ENCODE measurements at places on chromosomes 11 and 22. TPM values are rescaled to one million over a fixed set of nuclear protein-coding genes. Genes with fewer than 3 reads are reported as not detected.
A peak's percentile ranks its signal among the peaks of the same experiment; 100 is the strongest.

The MS4A15 gene
- not detected for total RNA-seq

The CD3E gene
- total RNA-seq, result 9.7 TPM

- no peak for DNase-seq
Measured at GRCh38 chr22:42641801-42642413, 1.5 kb upstream of the ATP5MGL start.

DNA sequence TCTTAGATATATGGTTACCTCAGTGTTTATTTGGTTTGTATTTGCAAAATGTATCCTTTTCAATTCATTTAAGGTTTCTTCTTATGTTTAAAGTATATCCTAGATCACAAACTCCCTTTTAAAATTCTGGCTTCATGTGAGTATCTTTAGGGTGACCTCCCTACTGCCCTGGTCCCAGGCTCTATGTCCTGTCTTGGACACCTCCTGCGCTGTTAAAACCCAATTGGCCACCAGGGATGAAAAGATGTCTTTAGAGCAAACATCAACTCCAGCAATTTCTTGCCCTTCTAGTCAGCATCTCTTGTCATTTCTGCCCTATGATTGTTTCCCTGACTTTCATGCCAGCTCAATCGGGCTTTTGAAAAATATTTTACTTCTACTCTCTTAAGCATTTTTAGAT, 28.8 kb upstream of the SYT13 start:
- DNase-seq, result no peak

DNA sequence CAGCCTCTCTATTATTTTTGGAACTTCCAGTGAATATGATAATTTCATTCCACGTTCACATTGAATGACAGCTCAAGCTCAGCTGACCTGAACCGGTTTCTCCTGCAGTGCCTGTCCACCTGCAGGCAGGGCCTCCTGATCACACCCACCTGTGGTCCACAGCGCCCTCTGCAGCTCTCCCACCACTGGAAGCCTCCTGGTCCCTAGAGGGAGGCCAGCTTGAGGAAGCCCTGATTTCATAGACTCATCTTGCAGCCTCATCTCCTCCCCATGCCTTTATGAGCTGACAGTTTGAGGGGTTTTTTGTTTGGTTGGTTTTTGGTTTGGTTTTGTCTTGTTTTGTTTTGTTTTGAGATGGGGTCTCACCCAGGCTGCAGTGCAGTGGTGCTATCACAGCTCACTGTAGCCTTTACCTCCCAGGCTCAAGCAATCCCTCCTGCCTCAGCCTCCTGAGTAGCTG, 29.9 kb upstream of the MALAT1 start:
- peak; percentile 95 for DNase-seq

The SHISAL1 gene
- total RNA-seq, result 0.38 TPM

DNA sequence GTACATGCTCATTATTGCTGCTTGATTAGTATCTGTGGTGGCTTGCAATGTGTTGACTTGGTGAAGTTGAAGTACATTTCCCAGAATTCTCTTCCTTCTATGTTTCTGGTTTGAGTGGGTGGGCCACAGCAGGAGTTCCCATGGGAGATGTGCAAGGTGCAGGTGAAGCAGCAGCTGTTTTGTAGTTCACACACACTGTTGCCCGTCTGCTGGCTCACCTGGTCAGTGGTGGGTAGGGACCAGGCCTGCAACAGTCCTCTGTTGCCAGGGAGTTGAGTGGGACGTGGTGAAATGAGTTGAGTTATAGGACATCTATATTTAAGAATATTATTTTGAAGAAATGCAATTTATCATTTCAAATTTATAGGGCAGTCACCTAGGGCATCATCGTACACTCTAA, 417.4 kb downstream of the TMEM135 start:
- DNase-seq, result no peak

The TIGD3 gene
- total RNA-seq, result not detected

DNA sequence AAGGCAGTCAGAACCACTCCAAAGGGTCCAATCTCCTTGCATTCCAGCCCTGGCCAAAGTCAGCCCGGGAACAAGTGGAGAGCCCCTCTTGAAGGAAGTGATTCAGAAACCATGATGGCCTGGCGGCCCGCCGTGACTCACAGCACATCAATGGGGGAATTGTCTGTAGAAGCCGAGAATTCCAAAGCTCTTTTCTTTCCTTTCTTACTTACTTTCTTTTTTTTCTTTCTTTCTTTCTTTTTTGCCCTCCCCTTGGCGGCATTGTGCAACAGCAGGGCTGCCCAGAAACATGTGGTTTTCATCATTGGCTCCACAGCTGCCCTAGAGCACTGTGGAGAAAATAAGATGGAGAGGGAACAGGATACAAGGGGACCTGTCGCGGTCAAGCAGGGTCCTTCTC, 140.2 kb upstream of the TIMP3 start:
- no peak for DNase-seq

DNA sequence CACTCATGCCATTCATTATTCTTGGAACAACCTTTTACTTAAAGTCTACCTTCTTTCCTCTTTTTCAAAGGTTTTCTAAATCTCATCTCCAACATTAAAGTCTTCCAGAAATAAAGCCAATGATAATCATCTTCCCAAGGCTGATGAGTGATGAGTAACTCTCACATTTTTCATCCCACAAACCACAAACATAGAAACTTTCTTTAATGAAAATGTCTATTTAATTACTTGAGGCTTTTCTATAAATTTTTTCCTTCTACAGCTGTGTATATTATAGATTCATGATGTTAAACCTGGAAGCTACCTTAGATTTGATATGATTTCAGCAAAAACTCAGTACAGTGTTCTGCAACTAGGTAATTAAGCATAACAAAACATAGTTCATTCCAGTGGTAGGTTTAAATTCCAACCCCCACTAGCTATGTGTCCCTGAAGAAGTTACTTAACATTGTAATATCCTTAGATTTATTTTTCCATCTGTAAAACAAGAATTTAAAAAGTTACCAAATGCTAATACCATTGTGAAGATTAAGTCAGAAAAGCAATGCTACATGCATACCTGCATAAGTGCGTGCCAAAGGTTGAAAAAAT, 845.4 kb downstream of the KCNA4 start:
- no peak for DNase-seq

The OR8G5 gene
- not detected for total RNA-seq

- DNase-seq, result no peak
Measured at GRCh38 chr11:2271327-2272227, 1.2 kb upstream of the ASCL2 start.

DNA sequence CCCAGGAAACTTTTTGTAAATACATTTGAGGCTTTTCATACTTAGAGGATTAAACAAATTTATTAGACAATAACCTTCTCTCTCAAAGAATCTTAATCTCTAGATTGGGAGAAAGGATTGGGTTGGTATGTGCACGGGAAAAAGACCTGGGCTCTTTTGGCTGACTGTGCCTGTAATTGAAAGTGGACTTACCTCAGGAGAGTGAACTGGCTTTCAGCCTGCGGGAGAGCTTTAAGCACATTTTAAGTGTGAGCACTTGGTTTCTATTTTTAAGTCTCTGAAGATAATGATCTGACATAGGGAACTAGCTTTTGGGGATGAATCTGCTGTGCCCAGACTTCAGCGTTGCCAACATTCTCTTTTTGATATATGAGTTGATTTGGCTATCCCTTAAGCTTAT, 35.8 kb downstream of the UVRAG start:
- DNase-seq, result no peak

GRCh38 chr11:83990160-83990733, 704.1 kb upstream of the CCDC90B start:
- DNase-seq, result no peak

GRCh38 chr11:96021901-96022650, 98.2 kb upstream of the MTMR2 start:
- DNase-seq, result no peak

All from mucosa of descending colon (tissue), 3 donors.